Effector memory CD4-positive, alpha-beta T cell (primary cell): ENCODE measurements at places on chromosomes 16 and 17.
A peak's percentile ranks its signal among the peaks of the same experiment; 100 is the strongest.

GRCh38 chr16:66493490-66494401 is 56.2 kb downstream of the TK2 start:
- DNase-seq, result no peak

GRCh38 chr17:50146230-50146926 is 4.1 kb downstream of the PPP1R9B start:
- no peak for DNase-seq

DNA sequence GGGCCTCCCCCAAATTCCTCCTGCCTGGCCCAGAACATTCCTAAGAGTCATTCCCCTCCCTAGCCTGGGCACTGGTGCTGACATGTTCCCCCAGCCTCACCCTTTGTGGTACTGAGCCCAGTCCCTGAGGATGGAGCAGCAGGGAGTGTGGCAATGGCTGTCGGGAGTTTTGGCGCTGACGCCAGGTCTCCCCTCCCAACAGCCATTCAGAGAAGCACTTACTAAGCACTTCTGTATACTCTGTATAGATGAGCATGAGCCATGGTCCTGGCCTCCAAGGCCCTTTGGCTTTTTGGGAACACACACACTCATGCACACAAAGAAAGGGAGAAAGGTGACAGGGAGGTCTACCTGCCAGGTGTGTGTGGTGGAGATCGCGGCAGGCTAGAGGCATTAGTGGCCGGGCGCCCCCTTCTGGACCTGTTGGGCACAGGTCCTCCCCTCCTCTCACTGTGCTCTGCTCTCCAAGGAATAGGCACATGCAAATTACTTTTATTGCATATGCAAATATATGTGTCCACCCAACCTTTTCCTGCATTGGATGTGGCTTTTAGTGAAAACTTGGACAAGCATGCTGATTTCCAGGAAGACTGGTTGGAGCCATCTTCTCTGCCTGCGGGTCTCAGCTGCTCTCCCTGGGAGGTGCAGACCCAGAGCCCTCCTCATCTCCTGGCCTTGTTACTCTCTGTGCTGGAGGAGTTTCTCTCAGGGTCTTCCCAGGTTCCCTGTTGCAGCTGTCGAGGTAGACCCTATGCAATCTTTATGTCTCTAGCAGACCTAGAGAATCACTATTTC is 17.4 kb upstream of the C17orf107 start:
- DNase-seq, result no peak

DNA sequence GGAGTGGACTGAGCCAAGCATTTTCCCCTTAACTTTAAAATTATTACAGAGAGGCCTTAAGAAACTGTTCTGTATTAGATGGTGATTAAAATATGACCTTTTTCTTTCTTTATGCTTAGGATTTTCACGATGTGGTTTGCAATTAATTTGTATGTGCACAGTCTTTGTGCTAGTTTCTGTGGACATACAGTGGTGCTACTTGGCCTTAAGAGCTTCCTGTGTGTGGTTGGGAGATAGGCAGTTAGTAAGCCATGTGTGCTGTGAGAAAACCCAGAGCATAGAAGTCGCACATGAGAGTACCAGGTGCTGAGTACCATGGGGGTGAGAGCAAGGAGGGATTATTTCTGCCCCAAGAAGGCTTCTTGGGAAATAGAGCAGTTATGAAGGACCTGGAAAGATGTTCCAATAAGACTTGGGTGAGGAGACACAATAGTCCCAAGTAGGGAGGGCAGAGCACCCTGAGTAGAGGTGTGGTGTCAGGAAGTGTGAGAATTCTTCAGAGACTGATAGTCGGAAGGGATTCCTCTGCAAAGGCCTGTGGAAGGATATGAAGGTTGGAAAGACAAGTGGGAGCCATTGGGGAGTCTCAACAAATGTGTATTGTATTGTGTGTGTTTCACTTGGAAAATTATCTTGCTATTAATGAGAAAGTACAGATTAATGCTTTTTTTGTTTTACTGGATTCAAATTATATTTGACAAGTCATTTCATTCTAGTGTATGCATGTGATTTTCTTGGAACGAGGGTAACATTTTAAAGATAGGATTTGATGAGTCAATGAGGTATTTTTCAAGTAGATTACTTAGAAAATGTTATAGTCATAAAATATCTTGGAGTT is 239.9 kb downstream of the PRKCA start:
- no peak for DNase-seq

DNA sequence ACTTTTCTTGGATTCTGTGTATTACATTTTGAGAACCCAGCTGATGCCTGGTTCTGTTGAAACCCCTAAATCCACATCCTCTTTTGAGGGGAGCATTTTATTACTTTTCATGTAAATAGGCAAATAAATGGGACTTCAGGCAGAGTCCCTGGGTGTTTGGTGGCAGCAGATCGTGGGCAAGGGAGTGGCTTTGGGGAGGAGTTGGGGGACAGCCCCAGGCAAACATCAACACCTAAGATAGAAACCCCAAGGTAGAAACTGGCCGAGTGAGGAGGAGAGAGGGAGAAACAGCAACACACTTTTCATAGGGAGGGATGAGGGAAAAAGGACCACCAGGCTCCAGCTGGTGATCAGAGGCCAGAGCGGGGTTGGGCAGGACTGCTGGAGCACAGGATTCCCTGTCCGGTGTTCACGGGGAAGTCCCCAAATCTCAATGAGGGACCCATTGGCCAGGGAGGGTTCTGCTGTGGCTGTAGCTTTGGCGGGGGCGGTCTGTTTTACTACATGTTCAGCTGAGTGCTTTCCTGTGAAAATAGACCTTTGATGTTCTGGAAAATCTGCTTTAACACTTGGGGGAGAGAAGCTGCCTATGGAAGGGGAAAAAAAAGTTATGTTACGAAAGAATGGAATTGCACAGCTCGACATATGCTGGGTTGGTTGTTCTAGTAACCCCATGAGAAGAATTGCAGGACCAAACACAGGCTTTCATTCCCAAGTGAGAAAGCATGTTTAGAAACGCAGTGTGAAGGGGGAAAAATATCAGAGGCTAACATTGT is 46.6 kb downstream of the MSI2 start:
- no peak for DNase-seq

GRCh38 chr17:59837308-59838051 is 55.3 kb downstream of the TUBD1 start:
- DNase-seq, result peak; percentile 56

DNA sequence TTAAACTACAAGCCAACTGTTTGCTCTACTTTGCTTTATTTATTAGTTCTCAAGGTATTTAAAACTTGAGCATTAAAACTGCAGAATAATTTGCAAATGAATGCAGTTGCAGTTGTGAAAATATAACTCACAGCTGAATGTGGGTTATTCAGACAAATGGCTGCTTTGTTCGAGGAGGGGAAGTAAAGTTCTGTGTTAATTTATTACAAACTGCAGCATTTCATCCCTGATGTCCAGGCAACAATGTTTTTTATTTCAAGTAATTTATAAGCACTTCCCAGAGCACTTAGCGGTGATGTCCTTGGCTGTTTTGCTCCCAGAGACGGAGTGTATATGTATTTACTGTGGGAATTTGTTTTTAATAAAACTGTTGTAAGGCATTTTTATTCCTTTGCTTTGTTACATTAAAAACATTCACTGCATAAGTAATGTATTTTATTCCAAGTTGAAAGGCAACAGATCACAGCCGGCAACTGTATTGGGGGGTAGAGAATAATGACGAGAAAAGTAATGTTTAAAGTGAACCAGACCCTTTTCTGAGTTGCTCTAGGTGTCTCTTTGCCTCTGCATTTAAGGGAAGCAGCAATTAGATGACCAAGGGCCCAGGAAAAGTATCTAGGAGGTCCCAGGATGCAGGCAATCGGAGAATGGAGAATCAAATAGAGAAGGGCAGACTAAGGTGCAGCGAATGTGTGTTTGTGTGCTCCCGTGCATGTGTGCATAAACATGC is 291.2 kb upstream of the SALL1 start:
- no peak for DNase-seq

DNA sequence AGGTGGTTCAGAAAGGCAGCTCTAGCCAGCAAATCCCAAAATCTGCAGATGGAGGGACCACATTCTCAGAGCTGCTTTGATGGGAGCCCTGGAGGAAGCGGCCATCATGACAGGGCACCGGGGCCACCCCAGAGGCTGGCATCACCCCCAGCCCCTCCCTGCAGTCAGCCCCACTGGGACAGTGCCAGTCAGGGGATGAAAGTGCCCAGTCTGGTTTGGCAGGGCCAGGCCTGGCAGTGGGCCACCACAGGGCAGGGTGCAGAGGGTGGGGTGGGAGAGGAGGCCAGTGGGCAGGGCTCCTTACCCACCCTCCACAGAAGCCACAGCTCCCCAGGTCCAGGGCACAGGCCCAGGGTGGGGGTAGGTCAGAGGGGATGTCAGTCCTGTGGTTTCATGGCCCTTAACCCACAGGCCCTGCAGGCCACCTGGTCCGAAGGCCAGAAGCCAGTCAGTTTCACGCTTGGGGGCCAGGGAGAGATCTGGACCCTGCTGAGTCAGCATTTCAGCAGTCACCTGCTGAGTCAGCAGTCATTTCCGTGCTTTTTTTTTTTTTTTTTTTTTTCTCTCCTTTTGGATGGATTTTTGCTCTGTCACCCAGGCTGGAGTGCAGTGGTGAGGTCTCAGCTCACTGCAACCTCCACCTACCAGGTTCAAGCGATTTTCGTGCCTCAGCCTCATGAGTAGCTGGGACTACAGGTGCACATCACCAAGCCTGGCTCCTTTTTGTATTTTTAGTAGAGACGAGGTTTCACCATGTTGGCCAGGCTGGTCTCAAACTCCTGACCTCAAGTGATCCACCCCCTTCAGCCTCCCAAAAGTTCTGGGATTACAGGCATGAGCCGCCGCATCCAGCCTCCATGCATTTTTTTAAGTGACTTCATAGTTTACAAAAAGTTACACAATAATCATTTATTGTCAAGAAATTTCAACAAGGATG is 10.4 kb downstream of the SLC25A10 start:
- DNase-seq, result no peak

DNA sequence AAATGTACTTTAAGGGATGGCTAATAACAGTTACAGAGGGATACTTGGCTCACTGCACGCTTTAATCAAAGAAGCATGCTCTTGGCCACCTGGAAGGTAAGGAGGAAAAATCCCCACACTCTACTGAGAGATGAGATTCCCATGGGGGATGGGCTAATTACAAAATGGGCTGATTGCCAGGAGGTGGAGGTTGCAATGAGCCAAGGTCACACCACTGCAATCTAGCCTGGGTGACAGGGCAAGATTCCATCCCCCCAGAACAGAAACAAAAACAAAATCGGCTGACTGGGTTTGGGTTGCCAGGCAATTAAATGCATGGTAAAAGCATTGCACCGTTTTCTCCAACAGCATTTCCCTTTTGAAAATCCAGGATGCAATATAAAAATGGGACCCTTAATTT is 18.0 kb downstream of the N4BP1 start:
- DNase-seq, result no peak

DNA sequence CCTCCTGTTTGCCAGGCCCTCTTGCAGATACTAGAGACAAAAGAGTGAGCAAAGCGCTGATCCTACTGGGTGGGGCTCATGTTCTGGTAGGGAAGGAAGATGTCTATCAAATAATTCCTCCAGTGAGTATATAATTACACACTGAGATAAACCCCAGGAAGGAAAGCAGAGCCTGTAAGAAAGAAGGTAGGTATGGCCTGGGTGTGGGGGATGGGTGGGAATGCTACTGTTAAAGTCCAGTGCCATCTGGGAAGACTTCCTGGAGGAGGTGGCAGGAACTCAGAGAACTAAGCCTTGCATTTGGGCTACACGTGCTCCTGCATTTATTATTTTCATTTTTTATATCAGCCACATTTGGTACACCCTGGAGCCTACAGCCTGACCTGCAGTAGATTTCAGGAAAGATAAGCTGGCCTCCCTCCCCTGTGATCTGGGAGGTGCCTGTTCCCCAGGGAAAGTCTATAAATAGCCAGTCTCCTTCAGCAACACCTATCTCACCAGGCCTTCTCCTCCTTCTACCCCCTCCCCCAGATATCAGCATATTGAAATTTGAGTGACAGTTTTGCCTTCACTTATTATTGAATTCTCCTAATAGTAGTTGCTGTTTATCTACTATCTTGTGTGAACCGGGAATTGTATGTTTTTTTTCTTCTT is 11.5 kb downstream of the ATP2C2 start:
- no peak for DNase-seq

GRCh38 chr16:23712976-23713375 is at the start of gene ERN2:
Gene ERN2 (minus strand): TSS chr16:23713222. CDS start chr16:23713187, 35 bp downstream.
- no peak for DNase-seq

- DNase-seq, result no peak
Observed at GRCh38 chr17:72588961-72589360, 468.1 kb downstream of the SOX9 start.

DNA sequence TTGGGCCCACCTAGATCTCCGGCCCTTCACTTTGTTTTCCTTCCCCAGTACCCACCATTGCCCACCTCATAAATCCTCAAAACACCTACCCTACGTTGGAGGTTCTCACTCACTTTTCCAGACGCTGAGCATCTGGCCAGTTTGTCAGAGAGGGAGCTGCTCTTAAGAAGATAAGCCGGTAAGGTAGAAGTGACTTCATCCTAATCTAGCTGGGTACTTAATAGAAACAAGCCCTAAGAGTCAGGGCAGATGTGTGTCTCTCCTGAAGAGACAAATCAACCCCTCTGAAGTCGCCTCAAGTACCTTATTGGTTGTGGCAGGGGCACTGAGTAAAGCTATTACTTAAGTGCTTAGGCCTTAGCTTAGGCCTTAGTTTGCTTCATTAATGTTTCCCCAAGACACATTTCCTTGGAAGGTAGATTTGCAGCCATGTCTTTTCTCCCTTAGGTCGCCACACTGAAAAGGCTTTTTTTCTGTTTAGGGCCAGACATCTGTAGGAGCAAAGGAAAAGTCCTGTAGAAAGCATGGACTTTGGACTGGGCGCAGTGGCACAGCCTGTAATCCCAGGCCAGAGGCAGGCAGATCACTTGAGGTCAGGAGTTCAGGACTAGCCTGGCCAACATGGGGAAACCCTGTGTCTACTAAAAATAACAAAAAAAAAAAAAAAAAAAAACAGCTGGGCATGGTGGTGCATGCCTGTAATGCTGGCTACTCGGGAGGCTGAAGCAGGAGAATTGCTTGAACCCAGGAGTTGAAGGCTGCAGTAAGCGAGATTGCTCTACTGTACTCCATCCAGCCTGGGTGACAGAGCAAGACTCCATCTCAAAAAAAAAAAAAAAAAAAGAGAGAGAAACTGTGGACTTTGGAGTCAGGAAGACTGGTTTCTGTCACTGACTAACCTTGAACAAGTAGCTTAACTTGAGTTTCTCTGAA is 1.0 kb downstream of the TACO1 start:
- no peak for DNase-seq

- no peak for DNase-seq
Observed at GRCh38 chr16:12300490-12300889, 324.0 kb downstream of the SNX29 start.

GRCh38 chr17:81884520-81884919 is 6.9 kb downstream of the ALYREF start:
- no peak for DNase-seq

DNA sequence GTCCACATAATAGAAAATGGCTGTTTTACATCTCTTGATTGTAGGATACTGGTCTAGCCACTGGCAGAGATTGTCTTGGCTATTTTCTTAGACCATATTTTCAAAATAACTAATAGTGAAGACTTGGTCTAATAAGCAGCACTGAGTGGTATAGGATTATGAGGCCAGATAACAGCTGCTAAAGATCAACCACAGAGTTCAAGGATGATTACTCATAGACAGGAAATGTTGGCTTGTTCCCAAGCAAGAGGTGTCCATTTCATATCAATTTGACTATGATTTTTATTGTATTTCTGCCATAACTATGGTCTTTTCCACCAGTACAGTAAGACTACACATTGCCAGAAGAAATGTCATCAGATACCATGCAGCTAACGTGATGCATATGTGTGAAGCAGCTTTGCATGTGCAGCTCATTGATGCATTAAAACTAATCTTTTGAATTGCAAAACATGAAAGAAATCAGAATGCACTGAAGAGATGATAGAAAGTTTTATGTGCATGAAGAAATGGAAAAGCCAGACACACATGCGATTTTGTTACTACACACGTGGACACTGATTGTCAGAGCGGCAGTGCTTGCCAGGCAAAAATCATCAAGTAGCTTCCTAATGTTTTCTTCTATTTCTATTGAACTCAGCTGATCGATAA is 693.3 kb downstream of the CDH11 start:
- no peak for DNase-seq
